Activated CD8-positive, alpha-beta memory T cell treated with anti-CD3 and anti-CD28 coated beads, Interleukin-2, amount 10 ng/mL, durations not matched to agents 7 days and 5 days (primary cell): ENCODE measurements at places on chromosomes 2 and 18.
A peak's percentile ranks its signal among the peaks of the same experiment; 100 is the strongest.

DNA sequence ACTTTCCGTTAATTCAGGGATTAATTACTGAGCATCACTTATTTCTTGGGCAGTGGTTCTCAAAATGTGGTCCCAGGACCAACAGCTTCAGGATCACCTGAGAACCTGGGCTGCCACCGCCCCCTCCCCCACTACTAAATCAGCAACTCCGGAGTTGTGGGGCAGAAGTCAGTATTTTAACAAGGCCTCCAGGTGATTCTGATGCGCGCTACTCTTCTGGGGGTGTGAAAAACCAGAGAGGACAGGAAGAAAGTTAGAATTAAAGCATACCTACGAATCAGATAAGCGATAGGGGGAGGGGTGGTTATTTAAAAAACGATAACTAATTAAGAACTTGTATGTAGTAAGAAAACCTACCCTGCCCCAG lies 319 bp downstream of the ZSCAN30 start:
- peak; percentile 61 for DNase-seq

DNA sequence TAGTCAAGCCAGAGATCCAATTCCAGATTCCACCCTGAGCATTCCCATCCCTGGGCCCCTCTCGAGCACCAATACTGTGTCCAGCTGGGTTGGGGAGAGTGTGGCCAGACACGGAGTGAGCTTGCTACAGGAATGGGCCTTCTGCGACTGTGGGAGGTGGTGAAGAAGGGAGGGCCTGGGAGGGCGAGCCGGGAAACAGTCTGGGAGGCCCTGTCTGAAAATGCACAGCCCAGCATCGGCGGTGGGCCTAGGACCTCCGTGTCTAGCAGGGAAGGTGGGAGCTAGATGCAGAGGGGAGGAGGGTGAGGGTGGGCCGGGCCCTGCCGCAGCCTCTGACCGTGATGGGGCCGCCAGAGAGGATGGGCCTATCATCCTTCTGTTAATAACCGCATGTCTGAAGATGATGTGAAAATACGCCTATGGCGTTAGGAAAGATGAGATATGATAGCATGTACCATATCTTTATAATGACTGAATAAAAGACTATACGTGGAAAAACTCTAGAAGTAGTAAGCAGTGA lies 1.9 kb upstream of the OTOS start:
- no peak for DNase-seq

- no peak for DNase-seq
Observed at GRCh38 chr2:112834396-112835037, 2.1 kb downstream of the IL1B start.

DNA sequence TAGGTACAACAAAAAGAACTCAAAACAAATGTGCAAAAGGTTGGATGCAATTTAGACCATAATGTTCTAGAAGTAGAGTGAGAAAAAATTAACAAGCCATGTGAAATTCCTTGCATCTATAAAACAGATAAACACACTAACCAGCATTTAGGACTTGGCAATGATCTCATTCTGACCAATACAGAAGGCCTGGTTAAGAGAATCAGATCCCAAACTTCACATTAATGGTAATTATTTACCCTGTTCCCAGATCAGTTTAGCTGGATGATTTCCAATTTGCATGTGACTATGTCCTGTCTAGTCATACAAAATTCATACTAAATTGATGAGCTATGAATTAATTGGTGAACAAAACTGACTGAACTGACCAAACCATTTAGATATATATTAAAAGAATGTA lies 98.4 kb upstream of the FIGN start:
- no peak for DNase-seq

DNA sequence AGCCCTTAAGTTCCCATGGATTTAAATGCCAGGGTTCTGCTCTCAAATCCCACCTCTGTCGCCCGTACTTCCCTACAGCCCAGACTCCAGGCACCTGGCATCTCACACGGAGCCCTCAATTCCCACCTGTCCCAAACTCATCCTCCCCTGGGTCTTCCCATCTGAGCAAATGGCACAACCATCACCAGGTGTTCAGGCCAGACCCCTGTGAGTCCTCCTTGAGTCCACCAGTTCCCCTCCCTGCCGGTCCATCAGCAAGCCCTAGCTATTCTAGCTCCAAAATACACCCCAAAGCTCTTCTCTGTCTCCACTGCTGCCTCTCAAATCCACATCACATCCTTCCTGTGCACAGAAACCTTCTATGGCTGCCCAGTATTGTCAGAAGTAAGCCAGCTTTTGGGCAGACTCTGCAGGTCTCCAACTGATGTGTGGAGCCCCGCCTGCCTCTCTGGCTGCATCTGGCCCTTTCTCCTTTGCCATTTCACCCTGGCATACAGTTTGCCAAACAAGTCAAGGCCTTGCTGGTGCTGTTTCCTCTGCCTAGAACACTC lies 67.7 kb downstream of the DNMT3A start:
- DNase-seq: no peak

- DNase-seq: no peak
Observed at GRCh38 chr2:216495656-216496055, 3.0 kb upstream of the RPL37A start.

GRCh38 chr2:76159042-76159648 lies 448.4 kb upstream of the GCFC2 start:
- DNase-seq: no peak

DNA sequence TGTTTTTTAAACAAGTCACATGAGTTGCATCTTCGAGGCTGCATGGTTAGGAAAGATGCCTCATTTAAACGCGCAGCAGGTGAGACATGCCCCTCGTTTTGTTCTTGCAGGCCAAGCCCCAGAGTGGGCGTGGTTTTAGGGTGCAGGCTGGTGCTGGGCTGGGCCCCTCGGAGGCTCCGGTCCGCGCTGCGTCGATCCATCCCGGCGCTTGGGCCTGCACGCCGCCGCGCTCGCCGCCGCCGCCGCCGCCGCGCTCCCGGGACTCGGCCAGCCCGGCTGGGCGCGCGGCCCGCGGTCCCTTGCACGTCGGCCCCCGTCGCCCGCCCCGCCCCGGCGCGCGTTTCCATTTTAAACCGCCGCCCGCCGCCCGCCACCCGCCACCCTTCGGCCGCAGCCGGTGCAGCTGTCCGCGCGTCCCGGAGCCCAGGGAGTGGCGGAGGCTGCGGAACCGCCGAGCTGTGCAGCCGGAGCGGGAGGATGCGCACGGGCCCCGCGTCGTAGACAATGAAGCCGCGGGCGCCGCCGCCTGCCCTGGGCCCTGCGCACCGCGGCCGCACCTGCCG lies 175.5 kb downstream of the AGAP1 start:
- no peak for DNase-seq

GRCh38 chr2:145743011-145743410 lies 1223.1 kb upstream of the ZEB2 start:
- no peak for DNase-seq
